ENCODE measurements at places on chromosomes 12 and 14. TPM values are rescaled to one million over a fixed set of nuclear protein-coding genes. Genes with fewer than 3 reads are reported as not detected.

Gene PIANP
- 0.33 TPM for total RNA-seq

Gene HPD
- total RNA-seq = 1.3 TPM

Gene RHOJ
- 2.0 TPM for total RNA-seq

Gene TDP1
- total RNA-seq = 30.5 TPM

Gene CDK17
- total RNA-seq = 64.2 TPM

Gene CIDEB
- total RNA-seq = 1.5 TPM

Gene PRICKLE1
- total RNA-seq = 3.6 TPM

Gene NTF3
- total RNA-seq = 0.50 TPM

Gene CLEC1A
- not detected for total RNA-seq

Gene SOCS4
- 13.2 TPM for total RNA-seq

Gene ANO2
- total RNA-seq = 0.44 TPM

Gene TECPR2
- total RNA-seq = 31.1 TPM

Gene TAMALIN
- total RNA-seq = 15.9 TPM

Gene CDH24
- total RNA-seq = 13.6 TPM

Gene DDX51
- 7.1 TPM for total RNA-seq

Gene MAP1LC3B2
- total RNA-seq = 0.87 TPM

Gene KIF26A
- total RNA-seq = 0.15 TPM

Gene COCH
- total RNA-seq = 0.33 TPM

Gene SERPINA9
- total RNA-seq = not detected

Gene TMEM253
- 0.33 TPM for total RNA-seq

Gene GCH1
- total RNA-seq = 6.3 TPM

Gene SCN8A
- 23.3 TPM for total RNA-seq

Gene PPP1R36
- not detected for total RNA-seq

Gene OTOGL
- total RNA-seq = under 0.01 TPM

Gene CACNA1C
- 28.1 TPM for total RNA-seq

Gene EML1
- 72.9 TPM for total RNA-seq

Gene PLBD1
- 2.3 TPM for total RNA-seq

Gene SLC17A8
- not detected for total RNA-seq

Gene AGAP2
- total RNA-seq = 0.15 TPM

Gene FSCB
- not detected for total RNA-seq

Gene BRF1
- total RNA-seq = 53.8 TPM

Gene PRKD1
- 11.7 TPM for total RNA-seq

Gene OR6C2
- total RNA-seq = not detected

Gene DAO
- total RNA-seq = not detected

Gene LGR5
- total RNA-seq = not detected

Gene NXPH4
- total RNA-seq = 3.2 TPM

Gene TDRD9
- 0.33 TPM for total RNA-seq

Gene NUAK1
- 3.2 TPM for total RNA-seq

Gene BEGAIN
- total RNA-seq = not detected

Gene AP5M1
- 31.4 TPM for total RNA-seq

Gene SIX6
- total RNA-seq = not detected

Gene CCDC177
- under 0.01 TPM for total RNA-seq

Gene SLC35F4
- not detected for total RNA-seq

Gene SYT10
- total RNA-seq = not detected

Gene STAB2
- not detected for total RNA-seq

Gene ERP27
- total RNA-seq = not detected
